Stimulated activated CD8-positive, alpha-beta memory T cell treated with anti-CD3 and anti-CD28 coated beads, Interleukin-15, amount 100 ng/mL, for 24 hours (primary cell): ENCODE measurements at places on chromosomes 2 and 18.

GRCh38 chr18:66641056-66641455, 37.2 kb upstream of the CDH19 start:
- DNase-seq: no peak

GRCh38 chr2:76307495-76307894, 596.8 kb upstream of the GCFC2 start:
- DNase-seq: no peak

DNA sequence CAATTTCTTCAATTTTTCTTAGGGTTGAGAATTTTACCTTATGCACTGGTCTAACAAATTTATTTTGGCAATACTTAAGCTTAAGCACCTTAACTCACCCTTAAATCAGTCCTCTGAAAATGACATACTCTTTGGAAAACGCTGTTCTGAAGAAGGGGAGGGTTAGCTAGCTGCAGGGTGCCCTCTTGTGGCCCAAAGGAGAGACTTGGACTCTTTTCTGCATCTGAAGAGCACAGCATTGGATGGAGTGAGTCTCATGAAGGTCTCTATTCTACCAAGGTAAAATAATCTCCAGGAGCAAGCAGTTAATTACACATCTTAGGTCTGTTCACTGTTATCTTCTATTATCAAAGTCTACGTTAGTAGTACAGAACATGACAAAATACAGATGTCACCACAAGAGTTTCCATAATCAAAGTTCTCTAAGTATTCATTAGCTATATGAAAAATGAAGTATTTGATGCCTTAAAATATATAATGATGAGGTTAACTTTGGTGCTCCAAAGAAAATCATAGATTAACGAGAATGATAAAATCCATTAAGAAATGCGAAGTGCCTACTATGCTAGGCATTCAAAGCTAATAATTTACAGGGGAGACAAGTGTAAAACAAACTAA, 24.4 kb downstream of the PUM2 start:
- no peak for DNase-seq

DNA sequence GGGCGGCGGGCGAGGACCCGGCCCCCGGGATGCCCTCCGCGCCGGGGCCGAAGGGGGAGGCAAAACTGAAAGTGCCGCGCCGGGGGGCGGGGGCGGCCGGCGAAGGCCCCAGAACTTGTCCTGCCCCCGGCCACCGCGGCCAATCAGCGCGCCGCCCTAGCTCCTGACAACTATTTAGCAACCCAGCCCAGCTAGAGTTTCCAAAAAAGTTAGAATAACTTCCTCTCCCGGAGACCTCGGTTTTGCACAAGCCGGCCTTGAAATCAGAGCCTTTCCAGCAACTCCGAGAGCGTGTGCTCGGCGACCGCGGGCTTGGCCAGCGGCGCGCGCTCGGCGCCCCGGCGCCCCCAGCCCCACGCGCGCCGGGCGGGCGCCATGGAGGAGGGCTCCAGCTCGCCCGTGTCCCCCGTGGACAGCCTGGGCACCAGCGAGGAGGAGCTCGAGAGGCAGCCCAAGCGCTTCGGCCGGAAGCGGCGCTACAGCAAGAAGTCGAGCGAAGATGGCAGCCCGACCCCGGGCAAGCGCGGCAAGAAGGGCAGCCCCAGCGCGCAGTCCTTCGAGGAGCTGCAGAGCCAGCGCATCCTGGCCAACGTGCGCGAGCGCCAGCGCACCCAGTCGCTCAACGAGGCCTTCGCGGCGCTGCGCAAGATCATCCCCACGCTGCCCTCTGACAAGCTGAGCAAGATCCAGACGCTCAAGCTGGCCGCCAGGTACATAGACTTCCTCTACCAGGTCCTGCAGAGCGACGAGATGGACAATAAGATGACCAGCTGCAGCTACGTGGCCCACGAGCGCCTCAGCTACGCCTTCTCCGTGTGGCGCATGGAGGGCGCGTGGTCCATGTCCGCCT, at the start of gene TWIST2:
TWIST2 (plus strand) TSS at position 245 of the 850 bp plus-strand sequence; CDS start at position 376, 131 bp downstream.
- DNase-seq: no peak

DNA sequence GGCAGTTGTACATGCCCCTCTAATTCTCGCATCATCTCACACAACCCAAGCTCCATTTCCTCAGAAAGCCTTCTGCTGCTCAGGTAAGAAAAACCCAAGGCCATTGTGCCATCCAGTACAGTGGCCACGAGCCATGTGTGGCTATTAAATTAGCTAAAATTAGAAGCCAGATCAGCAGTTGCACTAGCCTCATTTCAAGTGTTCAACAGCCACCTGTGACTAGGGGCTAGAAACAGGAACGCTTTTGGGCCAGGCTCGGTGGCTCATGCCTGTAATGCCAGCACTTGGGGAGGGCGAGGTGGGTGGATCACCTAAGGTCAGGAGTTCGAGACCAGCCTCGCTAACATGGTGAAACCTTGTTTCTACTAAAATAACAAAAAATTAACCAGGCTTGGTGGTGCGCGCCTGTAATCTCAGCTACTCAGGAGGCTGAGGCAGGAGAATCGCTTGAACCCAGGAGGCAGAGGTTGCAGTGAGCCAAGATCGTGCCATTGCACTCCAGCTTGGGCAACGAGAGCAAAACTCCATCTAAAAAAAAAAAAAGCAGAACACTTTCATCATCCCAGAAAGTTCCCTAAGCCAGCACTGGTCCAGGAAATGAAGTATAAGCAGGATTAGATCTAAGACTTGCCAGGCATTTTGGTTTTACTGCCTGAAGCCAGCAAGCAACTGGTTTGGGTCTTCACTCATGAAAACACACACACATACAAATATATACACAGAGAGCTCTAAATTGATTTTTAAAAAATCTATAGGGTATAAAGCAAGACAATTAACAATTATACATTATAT, 35.7 kb downstream of the ATP8B1 start:
- no peak for DNase-seq

DNA sequence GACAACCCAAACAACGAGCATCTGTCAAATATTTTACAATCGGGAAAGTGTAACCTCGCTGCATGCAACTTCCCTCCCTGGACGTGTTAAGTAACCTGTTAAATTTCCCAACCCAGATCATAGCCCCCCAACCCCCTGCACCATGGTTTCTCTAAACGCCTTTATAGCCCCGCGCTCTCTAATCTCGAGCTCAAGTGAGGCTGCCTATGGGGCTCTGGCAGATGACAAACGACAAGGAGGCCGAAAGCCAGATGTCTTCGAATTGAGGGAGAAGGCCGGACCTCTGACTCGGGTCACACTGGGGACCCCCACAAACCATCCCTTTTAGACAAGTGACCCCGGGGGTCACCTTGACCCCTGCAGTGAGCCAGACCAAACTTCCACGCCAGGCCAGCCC, 526 bp downstream of the COX7A2L start:
- no peak for DNase-seq

DNA sequence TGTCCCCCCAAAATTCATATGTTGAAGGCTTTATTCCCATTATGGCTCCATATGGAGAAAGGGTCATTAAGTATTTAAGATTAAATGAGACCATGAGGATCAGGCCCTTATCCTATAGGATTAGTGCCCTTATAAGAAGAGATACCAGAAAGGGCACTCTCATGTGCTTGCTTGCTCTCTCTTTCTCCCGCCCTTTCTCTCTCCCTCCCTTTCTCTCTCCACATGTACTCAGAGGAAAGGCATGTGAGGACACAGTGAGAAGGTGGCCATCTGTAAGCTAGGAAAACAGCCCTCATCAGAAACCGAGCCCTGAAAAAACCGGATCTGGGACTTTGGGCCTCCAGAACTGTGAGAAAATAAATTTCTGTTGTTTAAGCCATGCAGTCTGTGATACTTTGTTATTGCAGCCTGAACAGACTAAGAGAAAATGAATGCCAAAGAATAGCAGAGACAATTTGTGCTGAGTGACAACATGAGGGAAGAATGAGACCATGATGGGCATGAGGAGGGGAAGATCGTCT, 300.0 kb upstream of the SLC39A10 start:
- no peak for DNase-seq

DNA sequence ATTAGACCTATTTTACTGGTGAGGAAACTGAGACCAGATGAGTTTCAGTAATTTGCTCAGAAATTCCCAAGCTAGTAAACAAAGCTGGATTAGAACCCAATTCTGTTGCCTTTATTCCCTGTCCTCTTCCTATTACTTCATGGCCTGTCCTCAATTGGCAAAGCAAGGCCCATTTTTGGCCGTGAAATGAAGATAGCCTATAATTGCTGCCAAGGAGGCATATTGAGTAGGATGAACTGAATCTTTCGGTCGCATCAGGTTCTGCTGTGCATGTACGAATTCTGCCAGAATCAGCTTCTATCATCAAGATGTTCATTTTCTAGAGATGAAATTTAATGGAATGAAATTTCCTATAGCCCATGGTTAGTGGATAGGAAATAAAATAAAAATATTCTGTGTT, 1485.2 kb upstream of the PIK3C3 start:
- no peak for DNase-seq

GRCh38 chr2:161208527-161209139, 48.4 kb downstream of the TANK start:
- no peak for DNase-seq

- DNase-seq: no peak
Measured at GRCh38 chr2:220674033-220674432, 898.1 kb downstream of the EPHA4 start.

DNA sequence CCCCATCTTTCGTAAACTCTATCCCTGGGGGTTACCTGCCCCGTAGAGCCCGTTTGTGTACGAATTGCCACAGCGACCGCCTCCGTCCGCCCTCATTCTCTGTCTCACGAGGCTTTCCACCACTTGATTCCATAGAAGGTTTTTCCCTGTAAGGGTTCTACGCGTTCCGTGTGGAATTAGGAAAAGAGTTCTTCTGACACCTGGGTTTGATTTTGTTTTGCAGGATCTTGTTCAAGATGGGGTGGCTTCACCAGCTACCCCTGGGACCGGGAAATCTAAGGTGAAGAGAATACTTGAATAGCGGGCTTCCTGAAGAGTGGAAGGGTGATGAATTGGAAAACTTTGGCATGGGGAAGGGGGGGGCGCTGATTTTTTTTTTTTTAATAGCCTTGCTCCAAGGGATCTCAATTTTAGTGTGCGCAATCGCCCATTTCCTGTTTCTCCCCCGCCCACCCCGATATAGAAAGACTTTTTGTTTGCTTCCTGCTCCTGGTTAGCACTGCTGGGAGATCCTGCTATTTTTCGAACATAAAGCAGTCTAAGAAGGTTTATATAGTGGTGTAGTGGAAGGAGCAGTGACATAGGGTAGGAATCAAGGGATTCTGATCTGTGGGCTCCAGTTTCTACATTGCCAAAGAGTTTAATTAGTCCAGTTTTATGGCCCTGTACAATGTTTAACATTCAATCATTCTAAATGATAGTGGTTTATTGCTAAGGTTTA, 564 bp downstream of the GCC2 start:
- no peak for DNase-seq

- DNase-seq: no peak
Measured at GRCh38 chr18:69996951-69997798, 49.5 kb upstream of the CD226 start.

GRCh38 chr2:150911766-150912280, 349.8 kb downstream of the RBM43 start:
- no peak for DNase-seq

DNA sequence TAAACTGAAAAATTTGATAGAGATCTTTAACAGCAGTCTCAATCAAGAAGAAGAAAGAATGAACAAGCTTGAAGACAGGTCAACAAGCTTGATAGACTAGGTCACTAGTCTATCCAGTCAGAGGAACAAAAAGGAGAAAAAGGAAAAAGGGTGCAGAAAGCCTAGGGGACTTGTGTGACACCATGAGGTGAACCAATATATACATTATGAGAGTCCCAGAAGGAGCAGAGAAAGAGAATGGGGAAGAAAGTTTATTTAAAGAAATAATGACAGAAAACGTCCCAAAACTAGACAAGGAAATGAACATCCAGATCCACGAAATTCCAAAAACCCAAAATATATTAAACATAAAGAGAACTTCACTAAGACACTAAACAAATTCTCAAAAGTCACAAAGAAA, 84.5 kb downstream of the VAPA start:
- no peak for DNase-seq

DNA sequence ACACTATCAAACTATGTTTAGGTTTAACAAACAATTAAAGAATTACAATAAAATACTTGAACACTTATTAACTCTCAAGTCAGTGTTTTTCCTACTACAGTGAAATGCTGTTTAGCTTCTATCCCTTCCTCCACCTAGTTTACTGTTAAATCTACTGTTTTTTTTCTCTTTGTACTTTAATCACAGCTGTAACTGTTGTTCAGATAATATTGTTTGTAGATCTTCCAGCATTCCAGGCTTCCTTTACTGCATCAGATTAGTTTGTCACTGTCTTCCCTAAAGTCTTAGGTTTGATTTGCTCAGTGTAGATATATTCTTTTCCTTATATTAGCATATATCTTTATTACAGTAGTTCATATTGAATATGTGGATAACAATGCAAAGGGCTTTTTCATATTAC, 22.5 kb downstream of the BIRC6 start:
- DNase-seq: no peak

DNA sequence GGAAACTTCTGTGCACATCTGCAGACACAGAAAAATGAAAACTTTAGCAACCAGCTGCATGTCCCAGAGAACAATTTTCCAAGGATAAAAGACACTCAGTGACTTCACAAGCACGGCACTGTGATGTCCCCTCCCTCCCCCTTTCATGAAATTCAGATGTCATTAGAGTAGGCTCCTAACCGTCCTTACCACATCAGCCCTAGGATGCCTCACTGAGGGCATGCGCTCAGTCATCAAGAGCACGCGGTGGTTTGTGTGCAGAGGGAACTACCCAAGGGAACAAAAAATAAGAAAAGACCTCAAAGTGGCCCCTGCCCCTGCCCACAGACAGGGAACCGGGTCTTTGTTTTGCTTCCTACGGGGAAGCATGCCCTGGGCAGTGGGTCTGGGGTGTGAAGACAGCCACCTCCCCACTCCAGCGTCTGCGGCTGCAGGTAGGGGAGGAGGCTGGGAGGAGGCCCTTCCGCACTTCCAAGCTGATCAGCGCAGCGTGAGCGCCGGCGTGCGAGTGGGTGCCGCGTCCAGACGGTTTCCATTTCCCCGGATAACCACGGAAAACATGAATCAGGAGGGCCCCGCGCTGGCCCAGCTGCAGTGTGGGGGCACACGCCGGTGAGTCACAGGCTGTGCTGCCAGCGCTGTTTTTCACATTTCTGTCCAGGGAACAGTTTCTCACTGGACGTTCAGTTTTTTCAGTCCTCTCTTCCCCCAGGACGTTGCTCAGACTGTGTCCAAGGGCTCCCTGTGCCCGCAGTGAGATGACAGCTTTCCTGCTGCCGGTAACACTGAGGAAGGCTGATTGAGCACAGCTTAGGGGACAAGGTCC, 70.6 kb downstream of the COPS8 start:
- DNase-seq: no peak

GRCh38 chr2:239670463-239671120, 269.8 kb upstream of the HDAC4 start:
- no peak for DNase-seq

DNA sequence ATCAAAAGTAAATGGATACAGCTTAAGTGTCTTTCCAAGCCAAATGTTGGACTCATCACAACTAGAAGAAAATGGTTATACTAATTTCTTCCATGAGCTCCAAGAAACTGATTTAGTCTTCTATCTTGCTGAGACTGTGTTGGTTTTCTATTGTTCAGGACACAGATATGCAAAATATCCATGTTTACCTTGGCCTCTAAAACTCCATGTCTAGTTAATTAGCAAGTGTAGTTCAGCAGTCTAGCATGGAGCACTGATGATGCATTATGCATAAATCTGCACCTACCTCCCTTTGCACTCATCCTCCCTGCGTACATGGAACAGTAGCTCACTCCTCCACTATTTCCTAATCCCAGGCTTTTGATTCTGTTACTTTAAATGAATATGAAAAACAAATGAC, 731.4 kb upstream of the CHAC2 start:
- no peak for DNase-seq
